Nephron progenitor cell (in vitro differentiated cells): ENCODE measurements at places on chromosomes 11 and 22.

DNA sequence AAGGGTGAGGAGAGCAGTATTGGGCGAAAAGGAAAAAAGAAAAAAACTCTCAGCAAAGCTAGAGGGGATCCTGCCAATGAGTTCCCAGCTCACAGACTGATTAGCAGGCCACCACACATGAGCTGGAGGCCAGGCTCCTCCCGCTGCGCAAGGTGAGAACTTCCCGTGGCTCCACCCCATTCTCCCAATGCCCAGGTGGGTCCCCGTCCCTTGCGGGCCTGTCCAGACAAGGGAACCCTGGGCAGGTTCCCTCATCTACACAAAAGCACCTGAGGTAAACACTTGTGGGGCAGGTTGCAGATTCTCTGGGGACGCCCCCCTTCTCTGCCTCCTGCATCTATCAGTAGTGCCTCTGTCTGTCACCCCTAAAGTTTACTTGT, 46.5 kb downstream of the CDPF1 start:
- DNase-seq: no peak

GRCh38 chr11:122743949-122744348, 88.4 kb downstream of the UBASH3B start:
- no peak for DNase-seq

- no peak for DNase-seq
Observed at GRCh38 chr22:39277142-39277607, 32.4 kb upstream of the PDGFB start.

GRCh38 chr11:129117595-129118350, 74.4 kb downstream of the ARHGAP32 start:
- peak; percentile 45 for DNase-seq

GRCh38 chr22:19663286-19663815, 51.0 kb upstream of the SEPTIN5 start:
- DNase-seq: no peak

DNA sequence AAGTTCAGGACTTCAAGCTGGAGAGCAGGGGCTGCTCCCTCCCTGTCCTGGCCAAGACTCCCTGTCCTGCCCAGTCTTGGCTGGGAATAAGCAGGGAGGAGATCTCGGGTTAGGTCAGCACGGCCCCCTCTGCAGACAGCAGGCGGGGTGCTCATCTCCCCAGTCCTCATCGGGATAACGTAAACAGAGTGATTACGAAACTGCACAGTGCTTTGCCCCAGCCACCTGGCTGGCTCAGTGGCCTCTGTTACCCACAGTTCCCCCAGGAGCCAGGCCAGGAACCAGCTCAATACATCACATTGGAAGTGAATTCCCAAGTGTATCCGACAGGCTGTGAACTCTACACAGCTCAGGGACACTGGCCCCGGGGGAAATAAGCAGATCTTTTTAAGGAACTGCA, 42.7 kb upstream of the KCNJ11 start:
- DNase-seq: no peak

GRCh38 chr22:22959147-22959827, 71.7 kb downstream of the IGLL5 start:
- peak; percentile 83 for DNase-seq

GRCh38 chr22:36913427-36914389, at the start of gene CSF2RB:
CSF2RB (plus strand) TSS chr22:36913628; CDS start chr22:36922208, 8,580 bp downstream.
- no peak for DNase-seq

DNA sequence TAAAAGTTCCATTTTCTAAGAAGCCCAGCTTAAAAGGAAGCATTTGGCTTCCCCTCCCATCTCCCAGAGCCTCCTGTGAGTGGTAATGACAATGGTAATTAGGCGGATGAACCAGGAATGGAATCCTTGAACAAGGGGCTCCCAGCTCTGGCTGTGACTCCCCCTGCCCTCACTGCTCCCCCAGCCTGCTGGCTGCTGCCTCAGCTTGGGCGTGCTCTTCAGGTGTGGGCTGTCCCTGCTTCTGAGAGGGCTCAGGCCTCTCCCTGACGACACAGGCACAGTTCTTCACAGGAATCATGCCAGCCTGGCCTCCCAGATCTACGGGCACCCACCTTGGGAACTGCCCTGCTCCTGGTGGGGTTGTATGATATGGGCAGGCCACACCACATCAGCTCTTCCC, 81.7 kb upstream of the NARS2 start:
- DNase-seq: no peak

DNA sequence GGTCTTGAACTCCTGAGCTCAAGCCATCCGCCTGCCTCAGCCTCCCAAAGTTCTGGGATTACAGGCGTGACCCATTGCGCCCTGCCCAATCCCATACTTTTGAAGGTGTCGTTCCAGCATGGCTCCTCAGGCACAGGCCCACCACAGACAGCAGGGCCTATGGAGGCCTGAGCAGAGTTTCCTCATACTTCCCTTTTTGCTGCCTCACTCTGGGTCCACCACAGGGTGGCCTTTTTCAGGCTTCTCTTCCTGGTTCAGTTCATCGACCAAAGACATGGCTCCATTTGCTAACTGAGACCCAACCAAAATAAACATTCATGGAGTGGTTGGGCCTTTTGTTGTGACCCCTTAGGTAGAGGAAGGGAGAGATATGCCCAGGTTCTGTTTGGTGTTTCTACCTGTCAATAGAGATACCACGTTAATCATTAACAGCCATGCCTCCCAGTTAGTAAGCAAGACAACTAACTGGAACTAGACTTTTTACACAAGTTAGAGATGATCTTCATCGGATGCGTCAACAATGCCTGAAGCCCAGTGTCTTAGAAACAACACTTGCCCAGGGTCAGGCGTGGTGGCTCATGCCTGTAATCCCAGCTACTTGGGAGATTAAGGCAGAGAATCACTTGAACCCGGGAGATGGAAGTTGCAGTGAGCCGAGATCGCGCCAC, 35.1 kb downstream of the TRIOBP start:
- no peak for DNase-seq

DNA sequence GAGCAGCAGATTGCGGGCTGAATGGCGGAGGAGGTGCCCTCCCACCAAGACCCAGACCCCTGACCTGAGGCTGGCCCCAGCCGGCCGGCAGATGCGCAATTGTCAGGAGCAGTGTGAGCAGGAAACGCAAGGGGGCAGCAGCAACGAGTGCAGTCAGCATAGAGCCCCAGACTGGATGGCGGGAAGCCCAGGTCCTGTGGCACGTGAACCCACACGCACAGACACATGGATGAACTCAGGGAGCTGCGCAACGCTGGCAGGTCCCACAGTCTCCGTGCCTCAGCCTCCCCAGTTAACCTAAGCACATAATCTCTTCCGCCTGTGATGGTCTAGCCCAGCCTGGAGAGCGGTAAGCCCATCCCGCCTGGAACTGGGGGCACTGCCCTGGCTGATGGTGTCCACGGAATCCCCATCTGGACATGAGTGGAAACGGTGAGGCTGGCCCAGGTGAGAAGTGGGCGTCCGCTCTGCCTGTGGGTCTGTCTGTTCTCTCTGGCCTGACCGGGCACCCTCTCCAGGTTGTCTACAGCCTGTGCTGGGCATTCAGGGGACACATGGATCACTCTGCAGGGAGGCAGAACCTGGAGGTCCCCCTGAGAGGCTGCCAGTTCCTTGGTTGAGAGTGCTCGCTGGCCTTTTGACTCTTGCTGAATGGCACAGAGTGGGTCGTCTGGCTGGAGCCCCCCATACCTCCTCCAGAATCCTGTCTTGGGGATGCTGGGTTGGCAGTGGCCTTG, 626 bp upstream of the TBX10 start:
- DNase-seq: peak; percentile 81

- DNase-seq: no peak
Observed at GRCh38 chr11:134662629-134663360, 250.8 kb upstream of the B3GAT1 start.

DNA sequence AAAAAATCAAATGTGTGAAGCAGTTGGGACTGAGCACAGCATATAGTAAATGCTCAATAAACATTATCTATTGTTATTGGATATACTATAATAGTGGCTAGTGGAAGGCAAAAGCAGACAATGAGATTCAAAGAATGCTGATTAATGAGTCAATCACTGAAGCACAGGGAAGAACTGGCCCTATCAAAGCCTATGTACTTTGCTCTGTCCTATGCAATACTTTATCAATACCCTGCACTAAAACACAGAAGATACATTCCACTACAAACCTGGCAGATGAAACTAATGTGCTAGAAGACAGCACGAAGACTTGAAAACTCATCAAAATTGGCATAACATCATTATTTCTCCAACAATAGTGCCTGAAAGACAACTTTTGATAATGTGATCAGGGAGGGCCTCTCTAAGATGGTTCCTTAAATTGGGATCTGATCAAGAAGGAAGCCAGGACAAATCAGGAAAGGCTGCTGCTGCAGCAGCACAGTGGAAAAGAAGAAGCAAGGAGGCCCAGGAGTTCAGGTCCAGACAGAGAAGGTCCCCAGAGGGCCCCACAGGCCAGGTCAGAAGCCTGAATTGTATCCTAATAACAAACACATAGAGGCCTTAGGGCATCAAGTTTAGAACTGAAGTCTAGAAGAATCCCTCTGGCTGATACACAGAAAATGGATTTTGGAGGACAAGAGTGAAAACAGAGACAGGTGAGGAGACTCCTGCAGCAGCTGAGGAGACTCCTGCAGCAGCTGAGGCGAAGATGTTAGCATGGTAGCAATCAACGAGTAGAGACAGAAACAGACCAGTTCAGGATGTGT, 18.6 kb downstream of the PI4KA start:
- DNase-seq: no peak

DNA sequence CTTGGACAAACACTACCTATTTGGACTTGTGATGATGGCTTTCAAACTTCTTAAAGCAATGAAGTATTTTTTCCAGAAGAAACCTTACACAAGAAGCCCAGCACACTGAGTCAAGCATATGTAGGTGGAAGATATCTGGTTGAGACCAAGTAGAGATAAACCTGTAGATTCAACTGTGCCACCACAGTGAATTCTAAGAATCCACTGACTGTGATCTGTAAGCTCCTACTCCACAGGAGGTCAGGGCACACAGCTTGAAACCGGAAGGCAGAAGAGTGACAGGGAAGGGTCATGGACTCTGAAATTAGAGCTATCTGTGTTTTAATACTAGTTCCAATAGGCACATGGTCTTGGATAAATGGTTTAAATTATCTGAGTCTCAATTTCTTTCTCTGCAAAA, 404.5 kb downstream of the ETS1 start:
- DNase-seq: no peak

DNA sequence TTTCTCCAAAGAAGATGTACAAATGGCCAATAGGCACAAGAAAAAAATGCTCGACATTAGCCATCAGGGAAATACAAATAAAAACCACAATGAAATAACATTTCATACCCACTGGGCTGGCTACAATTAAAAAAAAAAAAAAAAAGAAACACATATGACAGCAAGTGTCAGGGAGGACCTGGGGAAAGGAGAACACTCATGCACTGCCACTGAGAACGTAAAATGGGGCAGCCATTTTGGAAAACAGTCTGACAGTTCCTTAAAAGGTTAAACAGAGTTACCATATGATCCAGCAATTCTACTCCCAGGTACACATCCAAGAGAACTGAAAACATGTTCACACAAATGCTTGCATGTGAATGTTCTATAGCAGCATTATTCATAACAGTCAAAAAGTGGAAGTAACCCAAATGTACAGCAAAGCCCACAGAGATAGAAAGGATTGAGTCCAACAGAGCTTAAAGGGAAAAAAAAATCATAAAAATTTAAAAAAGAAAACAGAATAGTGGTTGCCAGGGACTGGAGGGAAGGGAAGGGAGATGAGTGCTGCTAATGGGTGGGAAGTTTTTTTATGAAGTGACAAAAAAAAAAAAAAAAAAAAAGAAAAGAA, 48.4 kb upstream of the CYP2D6 start:
- DNase-seq: no peak

GRCh38 chr11:124168796-124169195, 14.3 kb upstream of the OR10D3 start:
- no peak for DNase-seq

GRCh38 chr11:118415062-118415738, 13.8 kb downstream of the ATP5MG start:
- DNase-seq: no peak

DNA sequence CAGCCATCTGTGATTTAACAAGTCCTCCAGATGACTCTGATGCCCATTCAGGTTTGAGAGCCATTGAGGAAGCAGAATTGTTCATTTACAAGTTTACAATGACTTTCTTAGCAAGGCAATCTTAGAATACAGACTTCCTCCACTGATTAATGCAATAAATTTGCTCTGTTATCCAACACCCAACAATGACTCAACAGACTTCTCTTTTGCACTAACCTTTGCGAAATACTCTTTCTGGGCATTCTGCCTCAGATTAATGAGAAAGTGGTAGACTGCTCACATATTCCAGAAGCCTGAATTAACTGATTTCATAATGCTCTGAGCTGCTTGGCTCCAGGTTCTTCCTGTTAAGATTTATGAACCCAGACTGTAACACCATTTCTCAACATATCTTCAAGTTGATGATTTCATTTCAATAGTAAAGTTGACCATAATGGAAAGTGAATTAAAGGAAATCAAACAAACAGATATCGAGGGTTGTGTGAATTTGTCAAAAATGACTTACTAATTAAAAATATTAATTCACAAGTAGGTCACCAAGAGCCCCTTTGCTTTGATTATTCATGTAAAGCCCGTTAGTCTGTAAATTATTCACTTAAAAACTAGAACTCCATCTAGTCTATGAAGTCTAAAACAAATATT, 70.5 kb upstream of the BLID start:
- DNase-seq: no peak

DNA sequence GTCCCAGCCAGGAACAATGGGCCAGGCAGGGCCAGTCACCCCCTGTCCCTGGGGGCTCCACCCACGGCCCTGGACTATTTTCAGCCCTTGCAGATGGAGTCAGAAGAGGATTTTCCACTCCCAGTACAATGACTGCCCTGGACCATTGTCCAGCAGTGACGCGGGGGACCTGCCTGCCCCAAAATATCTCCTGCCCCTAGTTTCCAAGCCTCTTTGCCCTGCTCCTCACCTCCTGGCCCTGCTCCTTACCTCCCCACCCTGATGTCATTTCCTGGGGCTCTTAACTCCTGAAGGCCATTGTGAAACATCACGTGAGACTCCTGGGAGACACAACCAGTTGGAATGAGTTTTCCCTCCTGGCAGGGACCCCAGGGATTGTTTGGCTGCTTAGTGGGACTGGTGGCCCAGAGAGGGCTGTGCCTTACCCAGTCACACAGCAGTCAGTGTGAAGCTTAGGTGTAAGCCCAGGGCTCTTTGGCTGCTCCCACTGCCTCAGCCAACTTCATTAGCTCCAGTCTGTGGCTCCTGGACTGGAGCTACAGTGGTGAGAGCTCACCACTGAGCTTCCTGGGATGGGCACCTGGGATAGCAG, 22.2 kb downstream of the P2RY2 start:
- DNase-seq: no peak
